Stimulated activated CD4-positive, alpha-beta T cell treated with anti-CD3 and anti-CD28 coated beads, Interleukin-1b, Interleukin-23, amount 100 ng/mL, for 1 hour (primary cell): ENCODE measurements at places on chromosomes 7 and 10.

- DNase-seq = no peak
Observed at GRCh38 chr10:121490871-121491519, 107.2 kb downstream of the FGFR2 start.

GRCh38 chr7:117751775-117752174 lies 121.5 kb downstream of the CTTNBP2 start:
- no peak for DNase-seq

DNA sequence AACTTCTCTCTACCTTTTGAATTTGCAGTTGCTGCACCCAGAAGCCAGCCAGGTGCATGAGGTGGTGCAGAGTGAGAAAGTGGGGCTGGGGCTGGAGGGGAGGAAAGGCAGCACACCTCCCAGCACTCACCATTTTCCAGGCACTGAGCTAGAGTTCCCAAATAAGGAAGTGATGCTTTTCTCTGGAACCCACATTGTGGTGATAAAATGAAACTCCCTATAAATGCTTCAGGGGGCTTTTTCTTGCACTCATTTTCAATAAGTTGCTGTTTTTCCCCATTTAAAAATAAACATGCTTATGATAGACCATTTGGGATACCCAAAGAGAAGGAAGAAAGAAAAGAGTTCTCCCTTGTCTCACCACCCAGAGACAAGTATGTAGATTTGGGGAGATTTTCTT lies 42.8 kb upstream of the TNS3 start:
- no peak for DNase-seq

DNA sequence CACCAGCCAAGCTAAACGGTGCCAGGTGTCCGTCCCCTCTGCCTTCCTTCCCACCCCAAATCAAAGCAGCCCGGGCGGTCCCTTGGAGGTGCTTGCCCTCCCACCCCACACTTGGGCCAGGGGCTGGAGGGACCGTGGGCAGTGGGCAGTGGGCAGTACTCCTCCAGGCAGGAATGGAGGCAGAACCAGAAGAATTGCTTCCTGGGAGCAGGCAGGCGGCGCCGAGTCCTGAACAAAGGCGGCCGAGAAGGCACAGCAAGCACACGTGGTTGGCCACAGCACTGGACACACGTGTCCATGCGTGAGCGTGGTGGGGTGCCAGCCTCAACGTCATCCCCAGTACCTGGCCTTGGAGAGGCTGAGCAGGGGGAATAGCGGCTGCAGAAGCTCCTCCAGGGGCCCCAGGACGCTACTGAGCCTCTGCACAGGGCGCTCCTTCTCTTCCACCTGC lies 48.4 kb upstream of the NKX6-2 start:
- no peak for DNase-seq

DNA sequence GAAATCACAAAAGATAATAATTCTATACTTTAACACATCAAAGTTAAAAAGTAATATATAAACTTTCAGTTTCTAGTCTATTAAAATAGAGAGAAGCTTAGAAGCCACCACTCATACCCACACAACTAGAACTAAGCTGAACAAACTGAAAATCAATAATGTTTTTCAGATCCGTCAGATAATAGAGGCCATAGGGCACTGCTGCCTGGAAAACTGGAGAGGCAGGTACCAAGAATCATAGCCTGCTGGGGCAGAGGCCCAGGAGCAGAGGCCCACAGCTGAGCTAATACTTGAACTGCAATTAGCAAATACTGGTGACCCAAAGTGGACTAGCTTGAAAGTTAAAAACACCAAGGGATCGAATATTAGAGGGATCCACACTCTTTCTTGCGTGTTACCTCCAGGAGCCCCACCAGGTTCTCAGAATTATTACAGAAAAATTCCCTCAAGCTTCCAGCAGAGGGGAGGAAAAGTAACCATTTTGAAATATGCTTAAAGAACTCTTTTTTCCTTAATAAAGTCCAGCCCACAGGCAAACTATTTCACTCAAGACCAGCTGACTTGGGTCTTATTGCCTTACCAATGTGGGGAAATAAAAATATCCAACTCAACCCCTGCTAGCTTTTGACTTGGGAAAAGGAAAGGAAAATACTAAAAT lies 774.1 kb upstream of the IGFBP3 start:
- DNase-seq = no peak

DNA sequence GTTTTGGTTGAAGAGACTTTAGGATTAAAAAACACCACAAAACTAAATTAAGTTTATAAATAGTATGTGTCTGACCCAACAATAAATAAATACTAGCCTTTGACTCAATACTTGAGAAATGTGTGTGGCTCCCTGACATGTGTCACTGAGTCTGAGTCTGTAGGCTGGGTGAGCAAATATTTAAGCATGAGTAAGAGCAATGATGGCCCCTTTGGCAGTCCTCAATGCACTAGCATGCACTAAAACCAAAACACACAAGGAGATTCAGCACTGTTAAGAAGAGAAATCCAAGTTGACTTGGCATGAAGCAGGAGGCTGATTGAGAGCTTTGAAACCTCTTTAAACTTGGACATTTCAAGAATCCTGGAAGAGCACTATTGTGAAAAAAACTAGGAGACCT lies 37.1 kb downstream of the CCDC71L start:
- DNase-seq = no peak

GRCh38 chr10:15336211-15336610 lies 34.9 kb downstream of the FAM171A1 start:
- DNase-seq = no peak

DNA sequence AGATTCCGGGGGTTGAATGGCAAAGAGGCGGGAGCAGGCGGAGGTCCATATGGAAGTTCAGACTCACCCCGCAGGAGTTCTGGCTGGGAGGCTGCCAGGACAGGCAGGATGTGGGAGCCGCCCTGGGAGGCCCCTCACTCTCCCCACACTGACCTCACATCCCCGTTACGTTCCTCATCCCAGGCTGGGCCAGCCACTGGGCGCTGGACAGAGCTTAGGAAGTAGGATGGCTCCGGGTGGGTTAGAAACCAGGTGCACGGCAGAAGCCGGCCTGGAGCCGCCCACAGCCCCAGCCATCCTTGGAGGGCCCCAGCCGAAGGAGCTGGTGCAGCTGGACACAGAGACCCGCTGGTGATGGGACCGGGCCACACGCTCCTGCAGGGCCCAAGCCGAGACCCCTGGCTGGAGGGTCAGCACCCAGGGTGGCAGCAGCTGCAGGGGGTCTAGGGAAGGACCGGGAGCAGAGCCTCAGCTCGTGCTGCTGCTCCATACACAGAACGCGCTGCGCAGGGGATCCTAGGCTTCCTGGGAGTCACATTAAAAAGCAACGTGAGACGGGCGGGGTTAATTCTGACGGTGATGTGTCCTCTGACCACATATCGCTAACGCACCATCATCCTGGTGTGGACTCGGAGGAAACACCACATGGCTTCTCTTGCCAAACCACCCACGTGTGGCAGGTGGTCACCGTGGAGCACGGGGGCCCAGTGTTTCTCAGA lies 98.6 kb upstream of the DIP2C start:
- no peak for DNase-seq

GRCh38 chr7:109131141-109131540 lies 561.5 kb downstream of the DNAJB9 start:
- DNase-seq = no peak

GRCh38 chr7:46396481-46396880 lies 475.4 kb upstream of the IGFBP3 start:
- no peak for DNase-seq

GRCh38 chr10:117350909-117351308 lies 24.3 kb downstream of the PDZD8 start:
- no peak for DNase-seq

- no peak for DNase-seq
Observed at GRCh38 chr7:112080978-112081377, 125.2 kb downstream of the DOCK4 start.

- DNase-seq = no peak
Observed at GRCh38 chr7:104825099-104825498, 188.9 kb upstream of the KMT2E start.

GRCh38 chr10:124198125-124198501 lies 104.7 kb upstream of the CHST15 start:
- DNase-seq = no peak

- DNase-seq = no peak
Observed at GRCh38 chr10:46270086-46270811, 16.5 kb upstream of the ANTXRL start.

DNA sequence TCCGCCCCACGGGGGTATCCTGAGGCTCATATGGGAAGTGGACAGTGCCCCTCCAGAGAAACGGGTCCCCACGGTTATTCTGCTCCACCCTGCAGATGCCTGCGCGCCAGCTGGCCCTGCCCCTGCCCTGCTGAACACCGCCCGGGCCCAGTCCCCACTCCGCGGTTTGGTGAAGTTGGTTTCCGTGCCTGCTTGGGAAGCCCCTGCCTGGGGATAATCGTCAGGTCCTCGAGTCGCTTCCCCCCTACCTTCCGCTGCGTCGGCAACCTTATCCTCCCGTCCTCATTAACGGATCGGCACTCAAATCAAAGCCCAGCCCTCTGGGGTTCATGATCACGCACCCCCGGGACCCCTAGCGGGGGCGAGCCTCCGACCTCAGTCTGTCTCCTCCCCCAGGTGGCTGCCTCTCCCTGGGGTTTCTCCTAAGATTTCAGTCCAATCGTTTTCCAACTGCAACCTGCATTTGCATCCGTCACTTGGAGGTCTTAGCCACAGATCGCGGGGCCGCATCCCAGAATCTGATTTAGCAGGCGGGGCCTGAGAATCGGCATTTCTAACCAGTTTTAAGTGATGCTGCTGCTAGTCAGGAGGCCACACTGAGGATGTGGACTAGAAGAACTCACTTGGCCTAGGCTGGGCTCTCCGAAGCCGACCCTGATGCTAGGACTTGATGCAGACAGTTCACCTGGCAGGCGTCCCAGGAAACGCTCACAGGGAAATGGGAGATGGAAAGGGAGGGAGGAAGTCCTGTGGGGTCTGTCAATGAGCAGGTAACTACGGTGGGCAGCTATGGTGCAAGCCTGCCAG lies 27.6 kb downstream of the WDR86 start:
- DNase-seq = no peak

DNA sequence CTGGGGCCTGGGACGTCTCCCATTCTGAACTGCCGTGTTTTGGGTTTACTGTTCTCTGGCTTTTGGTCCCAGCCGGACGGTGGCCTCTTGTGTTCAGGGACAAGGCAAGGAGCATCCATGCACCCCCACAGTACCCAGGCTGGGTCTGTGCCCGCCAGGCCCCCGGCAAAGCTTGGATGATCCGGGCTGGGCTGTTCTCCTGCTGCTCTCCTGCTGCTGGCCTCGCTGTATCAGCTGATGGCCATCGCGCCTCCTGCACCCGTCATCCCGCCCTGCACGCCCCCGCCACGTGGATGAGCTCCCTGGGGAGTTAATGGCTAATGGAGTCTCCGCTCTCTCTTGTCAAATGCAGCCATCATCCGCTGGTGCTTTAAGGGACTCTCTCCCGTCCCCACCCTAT lies 14.9 kb upstream of the PSMG3 start:
- DNase-seq = no peak

DNA sequence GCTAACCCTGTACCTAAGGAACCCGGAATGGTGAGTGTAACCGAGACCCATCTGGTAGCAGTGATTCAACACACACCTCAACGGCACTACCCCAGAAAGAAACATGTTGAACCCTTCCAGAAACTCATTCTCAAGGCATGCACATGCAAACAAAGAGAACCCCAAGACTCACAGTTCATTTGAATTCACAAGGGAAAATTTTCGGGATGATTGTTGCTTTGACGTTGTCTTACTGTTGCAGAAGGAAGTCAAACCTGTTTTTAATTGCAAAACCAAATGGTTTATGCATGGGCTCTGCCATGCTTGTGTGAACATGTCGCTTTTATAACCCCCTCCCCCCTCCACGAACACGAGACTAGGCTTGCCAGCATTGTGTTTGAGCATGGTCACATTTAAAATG lies 539.7 kb downstream of the GATA3 start:
- DNase-seq = no peak

DNA sequence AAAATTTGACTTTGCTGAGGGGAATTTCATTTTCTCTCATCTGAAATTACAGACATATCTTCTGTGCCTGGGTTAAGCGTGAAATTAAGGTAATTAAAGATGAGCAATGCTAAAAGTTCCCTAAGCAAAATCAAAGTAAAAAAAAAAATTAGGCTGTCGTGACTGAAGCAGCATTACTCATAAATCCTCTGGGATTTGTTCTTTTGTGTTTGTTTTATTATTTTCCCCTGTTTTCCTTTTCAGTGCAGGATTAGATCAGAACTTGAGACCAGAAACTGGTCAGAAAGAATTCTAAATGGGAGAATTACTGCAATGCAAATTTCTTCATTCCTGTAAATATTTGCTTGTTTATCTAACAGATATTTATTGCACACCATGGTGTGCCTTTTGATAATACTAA lies 141.4 kb upstream of the BET1 start:
- no peak for DNase-seq

GRCh38 chr10:17025444-17026295 lies 103.9 kb downstream of the CUBN start:
- no peak for DNase-seq

- no peak for DNase-seq
Observed at GRCh38 chr10:72277996-72278667, 4.4 kb downstream of the DDIT4 start.

- no peak for DNase-seq
Observed at GRCh38 chr7:79504607-79505389, 51.3 kb upstream of the MAGI2 start.

DNA sequence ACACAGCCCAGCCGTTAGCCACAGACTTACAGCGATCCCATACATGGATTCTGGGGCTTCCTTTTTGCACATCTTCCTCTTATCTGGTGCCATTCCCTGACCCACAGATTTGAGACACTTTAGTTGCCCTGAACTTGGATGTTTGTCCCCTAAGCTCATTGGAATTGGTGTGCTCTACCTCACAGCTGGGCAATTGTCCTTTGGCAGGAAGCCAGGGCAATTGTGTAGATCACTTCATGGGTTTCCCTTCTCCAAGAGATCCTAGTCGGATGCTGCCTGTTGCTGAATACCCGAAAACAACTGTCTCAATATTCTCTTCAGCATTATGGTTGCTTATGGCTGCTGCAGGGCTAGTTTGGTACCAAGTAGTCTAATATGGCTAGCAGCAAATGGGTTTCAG lies 470.7 kb upstream of the MKI67 start:
- DNase-seq = no peak

GRCh38 chr10:126935263-126935946 lies 30.2 kb downstream of the DOCK1 start:
- no peak for DNase-seq

DNA sequence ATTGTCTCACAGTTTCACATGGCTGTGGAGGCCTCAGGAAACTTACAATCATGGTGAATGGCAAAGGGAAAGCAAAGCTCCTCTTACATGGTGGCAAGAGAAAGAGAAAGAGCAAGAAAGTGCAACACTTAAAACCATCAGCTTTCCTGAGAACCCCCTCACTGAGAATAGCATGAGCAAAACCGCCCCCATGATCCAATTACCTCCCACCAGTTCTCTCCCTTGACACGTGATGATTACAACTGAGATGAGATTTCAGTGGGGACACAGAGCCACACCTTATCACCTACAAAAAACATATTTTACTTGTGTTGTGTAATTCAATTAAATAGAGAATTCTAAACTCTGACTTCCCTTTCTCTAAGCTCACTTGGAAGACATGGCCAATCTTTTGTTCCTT lies 80.2 kb downstream of the SEMA3C start:
- DNase-seq = no peak

DNA sequence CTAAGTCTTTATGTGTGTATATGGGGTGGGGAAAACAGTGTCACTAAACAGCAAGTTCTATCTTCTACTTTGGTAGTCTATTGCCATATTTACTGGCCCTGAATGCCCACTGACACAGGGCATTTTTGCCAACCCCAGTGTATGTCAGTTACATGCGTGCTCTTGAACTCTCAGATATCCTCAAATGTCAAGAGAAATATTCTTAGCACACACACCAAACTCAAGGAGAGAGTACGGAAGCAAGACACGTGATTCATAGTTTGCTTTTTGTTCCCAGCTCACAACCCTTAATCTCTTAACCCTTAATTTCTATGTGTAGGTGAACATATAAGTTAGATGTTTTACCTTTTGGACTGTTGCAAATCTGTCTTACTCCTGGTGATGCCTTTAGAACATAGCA lies 39.3 kb downstream of the EPC1 start:
- DNase-seq = no peak
